ENCODE measurements at places on chromosomes 12 and 14.

GRCh38 chr12:115337693-115338543 lies 653.9 kb upstream of the TBX3 start:
- no peak for DNase-seq

DNA sequence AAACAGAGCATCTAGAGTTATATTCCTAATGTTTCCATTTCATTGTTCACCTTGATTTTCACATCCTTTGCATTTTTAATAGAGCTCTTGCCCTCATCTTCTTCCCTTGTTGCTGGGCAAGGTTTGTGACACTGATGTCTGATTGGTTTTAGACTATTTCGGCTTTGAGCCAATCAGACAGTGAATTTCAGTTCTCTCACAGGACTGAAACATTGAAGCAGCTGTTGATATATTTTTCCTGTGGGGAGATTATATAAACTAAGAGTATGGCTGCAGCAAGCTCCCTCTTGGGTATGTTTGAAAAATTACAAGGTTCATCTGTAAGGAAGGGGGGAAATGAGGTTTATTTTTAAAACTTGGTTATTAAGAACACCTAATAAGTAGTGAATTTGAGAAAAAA lies 51.2 kb downstream of the ATF7IP start:
- no peak for DNase-seq

DNA sequence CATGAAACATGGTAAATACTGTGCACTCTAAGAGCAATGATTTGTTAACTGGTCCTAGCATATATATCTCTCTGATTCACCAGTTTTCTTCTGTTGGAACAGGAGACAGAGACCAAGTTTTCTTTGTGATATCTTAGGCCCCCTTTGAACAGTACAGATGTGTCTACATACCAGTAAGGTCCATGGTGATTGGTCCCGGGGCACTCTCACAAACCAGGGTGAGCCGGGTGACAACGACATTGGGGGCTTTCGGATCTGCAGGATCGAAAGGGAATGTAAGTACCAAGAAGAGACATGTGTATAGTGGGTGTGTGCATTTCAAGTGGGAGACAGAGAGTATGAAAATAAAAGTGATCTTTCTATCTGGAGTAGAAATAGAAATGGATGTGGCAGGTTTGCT lies 11.3 kb upstream of the ERP27 start:
- no peak for DNase-seq

DNA sequence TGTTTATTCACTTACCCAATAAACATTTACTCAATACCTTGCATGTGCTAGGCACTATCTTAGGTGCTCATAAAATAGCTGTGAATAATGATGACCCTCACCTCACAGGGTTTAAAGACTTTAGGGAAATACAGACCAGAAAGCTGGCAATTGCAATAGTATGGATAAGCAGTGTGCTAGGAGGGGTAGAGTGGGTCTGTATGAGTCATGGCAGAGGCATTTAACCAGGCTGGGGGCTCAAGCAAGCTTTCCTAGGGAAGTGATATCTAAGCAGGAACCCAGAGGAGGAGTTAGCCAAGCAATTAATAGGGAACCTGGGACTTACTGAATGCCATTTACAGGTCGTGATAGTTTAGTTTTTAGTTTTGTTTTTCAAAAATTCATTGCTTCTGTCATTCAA lies 123.9 kb upstream of the CCDC198 start:
- no peak for DNase-seq

GRCh38 chr12:132286912-132287311 lies 42.5 kb downstream of the GALNT9 start:
- DNase-seq = no peak

DNA sequence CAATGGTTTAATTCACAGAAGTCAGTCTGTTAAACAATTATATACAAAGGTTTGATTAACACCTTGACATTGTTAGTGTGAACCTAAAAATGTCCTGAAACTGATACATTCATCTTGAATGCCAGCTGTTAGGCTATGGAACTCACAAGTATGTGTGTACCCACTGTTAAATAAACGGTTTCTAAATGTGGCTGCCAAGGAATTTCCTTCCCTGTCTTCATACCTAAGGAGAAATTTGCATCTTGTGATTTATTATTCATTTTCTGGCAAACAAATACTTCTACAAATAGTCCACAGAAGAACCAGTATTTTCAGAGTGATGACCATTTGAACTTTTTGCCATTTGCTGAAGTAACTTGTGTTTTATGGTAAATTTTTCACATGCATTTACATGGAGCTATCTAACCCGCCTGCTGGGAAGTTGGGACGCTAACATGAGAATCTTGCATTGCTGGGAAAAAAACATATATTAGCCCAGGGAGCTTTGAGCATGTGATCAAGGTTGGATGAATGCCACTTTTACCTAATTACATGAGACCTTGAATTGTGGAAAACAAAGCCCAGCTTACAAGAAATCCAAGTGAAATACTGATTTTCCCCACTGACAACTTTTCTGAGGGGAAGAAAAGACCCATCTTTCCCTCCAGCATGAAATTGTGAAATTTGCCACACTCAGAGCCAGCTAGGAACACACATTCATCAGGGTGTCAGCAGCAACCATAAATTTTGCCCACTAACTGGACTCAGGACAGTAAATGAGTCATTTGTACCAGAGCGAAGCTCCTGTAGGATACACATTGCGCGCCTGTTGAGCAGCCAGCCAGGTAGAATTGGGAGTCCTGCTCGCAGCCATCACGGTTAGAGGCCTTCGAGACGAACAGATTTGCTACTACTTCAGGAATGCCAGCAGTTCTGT lies 118.0 kb downstream of the KICS2 start:
- no peak for DNase-seq

- DNase-seq = no peak
Observed at GRCh38 chr12:24668563-24668962, 280.3 kb downstream of the BCAT1 start.

GRCh38 chr12:104494793-104495158 lies 38.0 kb downstream of the CHST11 start:
- no peak for DNase-seq

DNA sequence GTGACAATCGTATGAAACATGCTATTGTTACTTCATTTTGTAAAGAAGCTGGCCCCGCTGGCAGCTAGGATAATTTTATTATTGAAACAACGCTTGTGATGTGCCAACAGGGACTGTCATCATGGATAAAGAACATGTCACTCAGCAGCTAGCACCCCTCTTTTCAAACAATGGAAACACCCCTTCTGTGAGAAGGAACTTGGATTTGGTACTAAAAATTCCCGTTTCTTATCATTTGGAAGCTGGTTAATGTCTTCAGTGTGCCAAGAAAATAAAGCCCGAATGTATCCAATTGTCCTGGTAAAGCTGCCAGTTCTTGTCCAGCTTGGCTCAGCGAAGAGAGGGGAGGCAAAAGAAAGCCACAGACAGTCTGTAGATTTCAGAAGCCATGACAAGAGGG lies 186.6 kb downstream of the PHLDA1 start:
- DNase-seq = no peak

DNA sequence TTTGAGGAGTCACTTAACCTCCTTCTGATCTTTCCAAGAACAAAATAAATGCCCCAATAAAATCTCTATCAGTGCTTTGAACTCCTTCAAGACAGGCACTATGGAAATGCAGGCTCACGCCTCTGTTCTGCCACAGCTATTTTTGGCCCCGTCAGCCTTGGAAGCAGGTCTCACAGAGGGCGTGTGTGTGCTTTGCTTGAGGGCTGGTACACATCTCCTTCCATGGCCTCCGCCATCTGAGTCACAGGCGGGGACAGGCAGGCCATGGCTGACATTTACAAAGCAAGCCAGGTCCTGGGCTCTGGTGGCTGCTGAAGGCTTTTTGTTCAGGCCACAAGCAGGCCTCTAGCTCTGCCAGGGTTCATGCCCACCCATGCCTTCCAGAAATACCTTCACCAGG lies 16.0 kb downstream of the PRIMA1 start:
- no peak for DNase-seq

- DNase-seq = no peak
Observed at GRCh38 chr12:2645460-2645859, 149.3 kb upstream of the FKBP4 start.

Measured in stimulated activated CD4-positive, alpha-beta T cell treated with anti-CD3 and anti-CD28 coated beads, Interleukin-15, amount 100 ng/mL, for 48 hours (primary cell).